Smooth muscle cell of trachea (primary cell): ENCODE measurements at places on chromosomes 16 and 17. TPM values are rescaled to one million over a fixed set of nuclear protein-coding genes. Genes with fewer than 3 reads are reported as not detected.

The AATK gene
- 0.15 and 0.66 TPM in 2 replicates for total RNA-seq

The SCIMP gene
- not detected in 2 replicates for total RNA-seq

The CMTM2 gene
- total RNA-seq: not detected in 2 replicates

The PIPOX gene
- 2.9 and 3.0 TPM in 2 replicates for total RNA-seq

The IGF2BP1 gene
- total RNA-seq: 2.6 and 3.3 TPM in 2 replicates
